ENCODE measurements at places on chromosomes 12 and 14. TPM values are rescaled to one million over a fixed set of nuclear protein-coding genes. Genes with fewer than 3 reads are reported as not detected.

Gene DBX2
- total RNA-seq, result not detected

Gene KRT8
- total RNA-seq, result 3,468 TPM

Gene KRT77
- total RNA-seq, result not detected

Gene KRT4
- total RNA-seq, result 4.0 TPM

Gene CYP46A1
- 0.12 TPM for total RNA-seq

Gene IL26
- not detected for total RNA-seq

Gene JPH4
- total RNA-seq, result not detected

Gene TMPRSS12
- not detected for total RNA-seq

Gene CACNA2D4
- not detected for total RNA-seq

Gene ASB2
- 4.1 TPM for total RNA-seq

Gene RNASE3
- total RNA-seq, result not detected

Measured in A549 treated with DMSO at 1 μM for 4 hours (cell line).